ENCODE measurements at places on chromosomes 13 and 19.

- no peak for DNase-seq
Measured at GRCh38 chr19:4363571-4364304, 20.4 kb downstream of the MPND start.

- peak; percentile 77 for DNase-seq
Measured at GRCh38 chr19:57613941-57614743, at the start of gene ZNF134. Gene ZNF134, plus strand, starts transcription at chr19:57614242. Its CDS starts 5,227 bp downstream, at chr19:57619469.

DNA sequence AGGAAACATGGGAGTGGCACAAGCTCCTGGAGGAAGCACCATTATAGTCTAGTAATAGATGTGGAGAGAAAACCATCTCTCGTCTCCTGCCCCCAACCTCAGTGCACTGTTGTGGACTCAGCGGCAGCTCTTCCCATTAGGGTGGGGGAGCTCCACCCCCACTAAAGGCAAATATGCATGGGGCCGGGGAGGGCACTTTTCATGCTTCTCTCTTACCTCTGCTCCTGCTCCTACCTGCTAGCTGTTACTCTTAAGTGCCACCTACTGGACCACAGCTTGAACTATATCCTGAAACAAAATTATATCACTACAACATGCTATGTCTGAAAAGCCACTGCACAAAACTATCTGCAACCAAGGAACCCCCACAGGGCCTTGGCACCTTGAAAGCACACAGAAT is 112.6 kb upstream of the DACH1 start:
- no peak for DNase-seq

- no peak for DNase-seq
Measured at GRCh38 chr19:46186717-46187101, 38.7 kb downstream of the IGFL2 start.

DNA sequence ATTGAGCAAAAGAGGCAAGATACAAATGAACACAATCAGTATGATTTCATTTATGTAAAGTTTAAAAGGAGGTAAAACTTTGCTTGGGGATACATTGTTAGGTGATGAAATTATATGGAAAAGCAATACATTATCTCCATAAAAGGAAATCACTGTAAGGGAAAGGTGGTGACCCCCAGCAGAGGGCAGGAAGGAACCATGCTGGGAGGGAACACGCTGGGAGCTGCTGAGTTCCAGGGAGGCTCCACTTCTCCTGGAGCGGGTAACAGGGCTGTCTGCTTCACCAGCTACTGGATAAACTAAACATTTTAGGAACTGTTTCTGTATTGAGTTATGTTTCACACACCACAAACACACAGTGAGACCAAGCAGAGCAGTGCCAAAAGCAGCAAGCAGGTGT is 91.2 kb downstream of the KATNAL1 start:
- DNase-seq = no peak

DNA sequence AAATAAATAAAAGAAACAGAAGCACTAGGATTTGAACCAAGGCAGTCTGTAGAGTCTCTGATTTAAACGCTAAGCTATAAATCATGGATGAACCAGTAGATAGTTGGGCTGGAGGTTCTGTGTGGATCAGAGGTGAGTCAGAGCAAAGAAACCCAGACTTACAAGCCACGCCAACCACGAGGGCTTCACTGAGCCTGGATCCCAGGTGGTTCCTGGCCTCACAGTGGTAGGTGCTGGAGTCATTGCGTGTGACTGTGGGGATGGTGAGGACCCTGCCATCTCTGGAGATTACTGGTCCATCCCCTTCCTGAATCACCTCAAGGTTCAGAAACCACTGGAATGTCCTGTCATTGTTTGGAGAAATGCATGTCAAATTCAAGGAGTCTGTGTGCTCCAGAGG is 19.3 kb upstream of the CEACAM20 start:
- no peak for DNase-seq

GRCh38 chr19:3266792-3267514 is 42.5 kb downstream of the CELF5 start:
- DNase-seq = no peak

- DNase-seq = no peak
Measured at GRCh38 chr13:94309576-94309975, 169.9 kb downstream of the DCT start.
